ENCODE measurements at places on chromosomes 1 and 21.

DNA sequence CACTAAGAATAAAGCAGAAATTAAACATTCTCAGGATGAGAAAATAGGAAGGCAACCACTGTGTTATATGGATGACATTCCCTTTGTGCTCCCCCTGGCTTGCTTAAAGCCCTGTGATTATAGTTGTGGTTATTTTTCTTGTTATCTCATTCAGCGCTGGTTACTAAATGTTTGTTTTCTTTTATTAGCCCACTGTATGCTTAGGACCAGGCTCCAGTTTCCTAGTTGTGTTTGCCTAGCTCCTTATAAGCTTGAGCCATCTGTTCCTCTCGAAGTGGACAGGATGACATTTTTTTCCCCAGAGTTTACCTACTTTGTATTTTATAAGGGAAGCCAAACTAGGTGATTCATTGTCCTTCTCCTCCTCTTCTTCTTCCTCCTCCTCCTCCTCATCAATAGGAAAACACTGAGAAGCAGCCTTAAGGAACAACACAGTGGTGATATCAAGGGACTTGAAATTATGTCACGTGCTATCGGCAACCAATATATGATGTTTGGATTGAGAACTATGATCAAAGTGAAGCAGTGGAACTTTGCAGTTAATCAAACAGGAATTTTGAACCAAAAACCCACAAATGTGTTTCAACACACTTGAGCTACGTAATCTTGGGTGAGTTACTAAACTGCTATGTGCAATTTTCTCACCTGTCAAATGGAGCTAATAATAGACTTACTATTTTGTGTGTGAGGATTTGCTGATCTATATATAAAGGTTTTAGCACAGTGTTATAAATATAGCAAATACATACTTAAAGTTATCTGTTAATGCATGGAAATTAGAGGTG is 35.1 kb upstream of the RGS7 start:
- DNase-seq, result no peak

DNA sequence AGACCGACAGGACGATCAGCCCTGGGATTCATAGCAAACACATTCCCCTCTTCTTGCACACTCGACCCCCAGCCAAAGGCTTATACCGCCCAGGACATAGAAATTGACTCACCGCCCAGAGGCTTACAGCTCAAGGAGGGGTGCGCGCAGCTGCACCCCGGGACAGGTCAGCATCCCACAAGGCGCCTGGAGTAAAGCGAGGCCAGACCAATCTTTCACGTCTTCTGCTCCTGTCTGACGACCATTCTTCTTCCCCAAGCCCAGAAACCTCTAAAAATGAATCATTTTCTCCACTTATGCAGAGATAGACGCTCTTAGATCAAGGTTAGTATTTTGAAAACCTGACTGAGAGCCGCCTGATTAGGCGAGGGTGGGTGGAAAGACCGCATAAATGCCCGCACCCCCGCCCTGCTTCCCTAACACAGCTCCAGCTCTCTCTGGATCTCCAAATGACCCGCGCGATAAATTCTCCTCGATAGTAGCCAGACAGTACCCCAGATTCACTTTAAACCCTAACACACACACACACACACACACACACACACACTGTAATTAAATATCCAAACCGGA is 1.9 kb upstream of the LHX8 start:
- DNase-seq, result no peak

- DNase-seq, result no peak
Observed at GRCh38 chr1:211340622-211341507, 14.2 kb downstream of the TRAF5 start.

GRCh38 chr1:241499910-241500309 is 19.6 kb downstream of the FH start:
- no peak for DNase-seq

GRCh38 chr21:29098156-29098555 is 24.7 kb upstream of the CCT8 start:
- DNase-seq, result no peak

DNA sequence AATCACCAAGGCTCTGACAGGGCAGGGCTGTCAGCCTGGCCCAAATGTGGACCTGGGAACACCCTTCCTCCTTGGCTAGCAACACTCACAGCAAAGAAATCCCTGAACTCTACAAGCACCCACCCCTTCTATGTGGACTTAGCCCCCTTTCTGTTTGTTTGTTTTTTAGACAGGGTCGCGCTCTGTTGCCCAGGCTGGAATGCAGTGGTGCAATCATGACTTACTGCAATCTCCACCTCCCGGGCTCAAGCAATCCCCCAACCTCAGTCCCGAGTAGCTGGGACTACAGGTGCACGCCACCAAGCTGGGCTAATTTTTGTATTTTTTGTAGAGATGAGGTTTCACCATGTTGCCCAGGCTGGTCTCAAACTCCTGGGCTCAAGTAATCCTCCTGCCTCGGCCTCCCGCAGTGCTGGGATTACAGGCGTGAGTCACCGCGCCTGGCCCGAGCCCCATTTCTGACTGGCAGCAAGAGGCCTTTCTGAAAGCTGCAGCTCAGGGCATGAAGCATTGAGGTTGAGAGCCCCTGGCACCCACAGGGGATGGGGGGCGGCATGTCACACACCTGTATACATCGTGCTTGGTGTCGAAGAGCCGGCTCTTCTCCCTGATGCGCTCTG is 16.2 kb downstream of the RIPK4 start:
- no peak for DNase-seq

DNA sequence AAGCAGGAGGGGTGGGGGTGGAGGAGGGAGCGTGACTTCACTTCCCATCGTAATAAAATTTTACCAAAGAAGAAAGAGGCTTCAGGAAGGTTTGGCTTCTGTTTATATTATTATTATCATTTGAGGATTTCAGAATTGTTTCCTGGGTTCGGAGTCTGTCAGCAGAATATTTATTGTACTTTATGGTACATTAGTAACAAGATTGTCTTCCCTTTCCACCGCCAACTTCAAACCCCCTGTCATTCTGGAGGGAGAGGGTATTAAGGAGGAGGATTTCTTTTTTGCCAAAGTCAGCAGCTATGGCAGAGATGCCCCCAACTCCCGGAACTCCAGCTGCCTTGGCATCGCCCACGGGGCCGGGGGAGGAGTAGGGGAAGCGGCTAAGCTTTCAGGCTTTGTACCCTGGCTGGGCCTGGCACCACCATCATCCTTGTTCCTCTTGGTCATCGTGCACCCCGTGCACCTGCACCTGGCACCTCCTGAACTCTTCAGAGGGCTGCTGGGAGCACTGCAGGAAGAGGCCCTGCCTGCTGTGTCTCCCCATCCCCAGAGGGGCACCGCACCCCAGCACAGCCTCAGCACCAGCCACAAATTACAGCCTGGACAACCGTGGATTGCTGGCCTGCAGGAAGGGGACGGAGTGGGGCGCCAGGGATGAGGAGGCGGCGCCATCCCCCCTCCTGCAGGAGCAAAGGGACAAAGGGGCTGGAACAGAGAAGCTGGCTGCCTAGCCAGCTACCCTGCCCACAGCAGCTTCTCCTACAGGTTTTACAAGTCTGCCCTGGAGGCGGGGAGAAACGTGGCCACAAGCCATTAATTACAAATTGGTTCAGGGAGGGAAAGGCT is 24.0 kb upstream of the PAX7 start:
- DNase-seq, result no peak

DNA sequence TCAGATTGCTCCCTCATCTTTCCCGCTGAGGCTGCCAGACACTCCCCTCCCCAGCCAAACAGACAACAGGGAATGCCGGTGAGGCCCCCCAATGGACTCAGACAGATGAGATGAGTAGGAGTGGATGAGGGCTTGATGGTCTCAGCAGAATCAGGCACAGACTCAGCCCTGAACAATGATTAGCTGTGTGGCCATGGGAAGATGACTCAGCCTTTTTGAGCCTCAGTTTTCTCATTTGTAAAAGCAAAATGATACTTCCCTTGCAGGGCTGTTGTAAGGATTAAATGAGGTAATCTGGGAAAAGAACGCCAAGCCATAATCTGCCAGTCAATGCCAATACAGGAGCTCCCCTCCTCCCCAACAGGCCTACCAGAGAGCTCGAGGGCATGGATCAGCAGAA is 12.4 kb downstream of the C1orf198 start:
- DNase-seq, result no peak

DNA sequence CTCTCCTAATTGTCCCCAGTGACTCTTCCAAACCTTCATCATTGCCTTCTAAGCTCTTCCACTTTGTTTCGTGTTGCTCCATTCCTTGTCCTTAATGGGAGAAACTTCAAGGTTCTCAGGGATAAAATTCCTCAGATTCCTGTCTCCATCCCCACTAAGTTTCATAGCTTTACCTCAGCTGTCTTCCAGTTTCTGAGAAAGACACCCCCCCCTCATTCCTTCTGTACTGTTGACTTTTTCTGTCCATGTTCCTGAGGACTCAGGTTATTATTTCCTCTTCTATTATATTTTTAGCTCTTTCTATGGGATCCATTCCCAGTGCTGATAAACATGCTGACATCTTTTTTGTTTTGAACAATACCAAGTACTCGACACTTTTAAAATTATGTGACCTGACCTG is 215.3 kb upstream of the PTGFR start:
- no peak for DNase-seq

GRCh38 chr1:168941640-168942039 is 164.8 kb upstream of the ATP1B1 start:
- DNase-seq, result no peak

- peak; percentile 56 for DNase-seq
Observed at GRCh38 chr1:206739411-206740076, 31.0 kb upstream of the IL19 start.
